Thoracic aorta (tissue), 2 donors: ENCODE measurements at places on chromosomes 16 and 17. TPM values are rescaled to one million over a fixed set of nuclear protein-coding genes. Genes with fewer than 3 reads are reported as not detected.

- peaks cover 38% of the 10 kb centered on the region for H3K4me1 ChIP-seq
- no peaks in the 10 kb centered on the region for H3K27me3 ChIP-seq
- H3K36me3 ChIP-seq: no peaks in the 10 kb centered on the region
- no peak overlapping the region for H3K4me3 ChIP-seq
Measured at GRCh38 chr16:68093816-68094613, 8.8 kb downstream of the NFATC3 start.

GRCh38 chr17:82781894-82782274, 30.0 kb downstream of the TBCD start:
- H3K27me3 ChIP-seq: no peaks in the 10 kb centered on the region
- no peak overlapping the region for H3K27ac ChIP-seq
- DNase-seq: peak; percentile 32
- H3K4me1 ChIP-seq: no peaks in the 10 kb centered on the region
- no peak overlapping the region for H3K4me3 ChIP-seq

Gene HCRT
- not detected for total RNA-seq

GRCh38 chr17:47862621-47863440, 11.9 kb upstream of the SP6 start:
- no peaks in the 10 kb centered on the region for H3K36me3 ChIP-seq
- H3K4me1 ChIP-seq: peaks cover 7% of the 10 kb centered on the region
- no peak overlapping the region for H3K4me3 ChIP-seq
- H3K27me3 ChIP-seq: no peaks in the 10 kb centered on the region

DNA sequence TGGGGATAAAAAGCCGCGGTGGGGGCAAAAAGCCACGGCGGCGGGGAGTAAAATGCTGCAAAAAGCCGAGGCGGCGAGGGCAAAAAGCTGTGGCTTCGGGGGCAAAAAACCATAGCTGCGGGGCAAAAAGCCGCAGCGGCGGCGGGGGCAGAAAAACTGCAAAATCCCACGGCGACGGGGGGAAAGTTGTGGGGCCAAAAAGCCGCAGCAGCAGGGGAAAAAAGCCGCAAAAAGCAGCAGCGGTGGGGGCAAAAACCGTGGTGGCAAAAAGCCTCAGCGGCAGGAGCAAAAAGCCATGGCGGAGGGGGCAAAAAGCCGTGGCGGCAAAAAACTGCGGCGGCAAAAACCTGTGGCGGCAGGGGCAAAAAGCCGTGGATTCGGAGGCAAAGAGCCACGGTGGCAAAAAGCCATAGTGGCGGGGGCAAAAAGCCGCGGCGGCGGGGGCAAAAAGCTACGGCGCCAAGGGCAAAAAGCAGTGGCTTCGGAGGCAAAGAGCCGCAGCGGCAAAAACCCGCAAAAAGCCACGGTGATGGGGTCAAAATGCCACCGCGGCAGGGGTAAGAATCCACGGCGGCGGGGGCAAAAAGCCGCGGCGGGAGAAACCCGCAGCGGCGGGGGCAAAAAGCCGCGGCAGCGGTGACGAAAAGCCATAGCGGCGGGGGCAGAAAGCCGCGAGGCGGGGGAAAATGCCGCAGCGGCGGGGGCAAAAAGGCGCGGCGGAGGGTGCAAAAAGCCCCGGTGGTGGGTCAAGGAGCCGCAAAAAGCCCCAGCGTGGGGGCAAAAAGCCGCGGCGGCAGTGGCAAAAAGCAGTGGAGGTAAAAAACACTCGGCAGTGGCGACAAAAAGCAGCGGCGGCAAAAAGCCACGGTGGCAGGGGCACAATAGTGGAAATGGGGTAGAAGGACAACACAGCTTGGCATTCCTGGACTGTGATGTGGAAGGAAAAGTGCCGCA, 192.8 kb downstream of the SHCBP1 start:
- no peaks in the 10 kb centered on the region for H3K36me3 ChIP-seq
- no peaks in the 10 kb centered on the region for H3K4me1 ChIP-seq
- no peak overlapping the region for H3K4me3 ChIP-seq
- H3K27me3 ChIP-seq: no peaks in the 10 kb centered on the region
- H3K27ac ChIP-seq: no peak overlapping the region
- no peak for DNase-seq

DNA sequence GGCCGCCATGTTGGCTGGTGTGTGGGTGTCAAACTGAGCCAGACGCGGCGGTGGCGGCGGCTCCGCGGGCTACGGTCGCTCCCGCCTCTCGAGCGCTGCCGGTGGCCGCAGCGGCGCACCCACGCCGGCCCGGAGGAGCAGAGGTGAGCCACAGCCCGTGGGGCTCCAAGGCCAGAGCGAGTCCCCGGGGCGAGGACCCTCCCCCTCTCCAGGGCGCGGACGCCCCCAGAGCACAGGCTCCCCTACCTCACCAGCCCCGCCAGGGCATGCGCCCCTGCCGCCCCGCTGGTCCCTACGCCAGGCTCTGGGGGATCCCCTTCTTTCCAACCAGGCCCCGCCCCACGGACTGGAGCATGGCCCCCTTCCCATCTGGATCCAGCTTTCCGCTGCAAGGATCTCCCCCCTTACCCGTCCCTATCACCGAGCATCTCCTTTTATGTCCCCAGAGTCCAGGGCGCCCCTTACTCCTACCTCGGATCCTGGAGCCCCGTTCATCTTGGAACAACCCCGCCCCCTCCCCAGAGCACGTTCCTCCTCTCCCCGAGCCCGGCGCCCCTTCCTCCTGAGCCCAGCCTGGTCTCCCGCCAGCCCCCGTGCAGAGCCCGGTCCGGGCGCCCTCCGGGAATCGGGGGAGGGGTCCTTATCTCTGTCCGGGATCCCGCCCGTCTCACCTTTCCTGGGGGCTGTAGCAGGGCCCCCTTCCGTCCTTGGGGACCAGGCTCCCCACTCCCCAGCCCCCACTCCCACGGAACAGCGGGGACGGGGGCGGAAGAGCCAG, 412 bp downstream of the EPN2 start:
- no peaks in the 10 kb centered on the region for H3K36me3 ChIP-seq
- peak overlapping the region; percentile 83 for H3K4me3 ChIP-seq
- peak overlapping the region; percentile 63 for H3K27ac ChIP-seq
- peaks cover 18% of the 10 kb centered on the region for H3K4me1 ChIP-seq
- H3K27me3 ChIP-seq: no peaks in the 10 kb centered on the region
- DNase-seq: no peak
